ENCODE measurements at places on chromosomes 1 and 21. TPM values are rescaled to one million over a fixed set of nuclear protein-coding genes. Genes with fewer than 3 reads are reported as not detected.

Gene LRRN2
- total RNA-seq: 0.20 TPM

Gene CHRM3
- not detected for total RNA-seq

Gene ETV3
- 49.4 TPM for total RNA-seq

Gene RAB7B
- total RNA-seq: not detected

Gene HNRNPU
- total RNA-seq: 412 TPM
